ENCODE measurements at places on chromosomes 16 and 17.

DNA sequence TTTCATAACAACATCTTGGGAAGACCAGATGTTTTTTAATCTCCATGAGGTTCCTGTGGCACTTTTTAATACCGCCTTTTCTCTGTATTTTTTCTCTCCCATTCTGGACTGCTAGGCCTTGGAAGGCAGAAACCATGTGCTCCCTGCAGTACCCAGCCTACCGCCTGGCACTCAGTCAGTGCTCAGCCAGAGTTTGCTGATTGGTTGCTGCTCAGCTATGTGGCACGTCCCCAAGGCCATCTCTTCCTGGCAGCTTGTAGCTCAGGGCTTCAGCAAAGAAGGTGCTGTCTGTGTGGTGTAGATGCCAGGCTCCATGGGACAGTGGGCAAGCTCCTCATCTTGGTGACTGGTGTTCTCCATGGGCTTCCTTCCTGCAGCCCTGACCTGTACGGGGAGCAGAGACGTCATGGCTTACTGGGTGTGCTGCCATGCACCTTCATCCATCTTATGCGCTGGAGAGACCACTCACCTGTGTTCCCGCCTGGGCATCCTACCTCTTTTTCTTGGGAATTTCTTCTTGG lies 86.7 kb downstream of the CLEC16A start:
- DNase-seq, result no peak

DNA sequence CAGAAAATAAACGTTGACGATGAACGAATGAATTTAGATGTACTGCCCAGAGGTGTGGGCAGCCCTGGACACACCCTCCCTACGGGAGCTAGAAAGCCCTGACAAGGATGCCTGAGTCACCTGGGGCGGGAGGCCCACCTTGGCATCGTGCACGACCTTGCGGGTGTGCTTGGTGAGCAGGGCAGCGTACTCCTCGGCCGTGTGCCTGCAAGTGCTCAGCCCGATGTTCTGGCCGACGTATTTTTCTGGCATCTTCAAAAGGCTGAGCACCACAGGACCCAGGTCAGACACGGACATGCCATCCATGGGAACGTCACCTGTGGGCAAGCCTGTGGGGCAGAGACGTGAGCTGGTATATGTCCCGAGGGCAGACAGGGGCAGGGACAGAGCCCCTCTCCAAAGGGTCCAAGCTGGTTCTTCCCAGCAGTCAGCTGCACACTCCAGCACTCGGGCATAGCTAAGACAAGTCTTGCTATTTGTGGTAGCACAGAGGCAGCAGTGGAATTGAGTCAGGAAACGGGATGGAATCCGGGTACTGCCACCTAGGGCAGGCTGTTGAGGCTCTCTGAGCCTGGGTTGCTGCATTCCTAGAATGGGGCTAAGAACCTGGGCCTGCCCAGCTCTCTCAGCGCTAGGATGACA lies 10.8 kb downstream of the NMRAL1 start:
- no peak for DNase-seq

- no peak for DNase-seq
Measured at GRCh38 chr17:33072421-33073161, 80.9 kb downstream of the SPACA3 start.

DNA sequence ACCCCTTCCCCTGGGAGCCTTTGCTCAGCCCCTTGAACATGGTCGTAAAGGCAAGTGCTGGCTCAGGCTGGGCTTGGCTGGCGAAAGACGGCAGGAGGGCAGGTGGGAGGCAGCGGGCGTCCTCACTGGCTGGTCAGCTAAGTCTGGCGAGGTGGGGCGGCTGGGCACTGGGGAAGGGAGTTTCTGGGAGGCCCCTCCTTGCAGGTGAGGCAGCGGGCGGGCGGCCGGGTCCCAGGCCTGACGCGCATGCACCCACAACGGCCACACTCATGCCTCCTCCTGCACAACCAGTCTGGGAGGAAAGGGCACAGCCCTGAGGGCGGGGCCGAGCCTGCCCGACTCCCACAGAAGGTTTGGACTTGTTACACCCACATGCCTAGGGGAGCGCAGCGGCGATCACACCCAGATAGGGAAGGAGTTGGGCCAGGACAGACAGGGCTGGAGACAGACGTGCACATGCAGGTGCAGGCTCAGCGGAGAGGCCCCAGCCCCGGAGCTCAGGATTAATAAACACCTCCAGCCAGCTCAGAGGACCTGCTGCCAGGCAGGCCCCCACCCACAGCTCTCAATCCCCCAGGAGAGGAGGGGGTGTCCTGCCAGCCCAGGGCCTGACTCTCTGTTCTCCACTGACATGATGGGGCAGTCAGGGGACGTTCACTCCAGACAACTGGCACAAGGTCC lies at the start of gene EVPL:
Gene EVPL, minus strand, starts transcription at position 148 of the 681 bp plus-strand sequence. Its CDS starts 108 bp downstream, at position 40.
- no peak for DNase-seq

- no peak for DNase-seq
Measured at GRCh38 chr16:89770367-89770766, 46.1 kb downstream of the FANCA start.
